Brain pericyte (primary cell): ENCODE measurements at places on chromosomes 7 and 10.

DNA sequence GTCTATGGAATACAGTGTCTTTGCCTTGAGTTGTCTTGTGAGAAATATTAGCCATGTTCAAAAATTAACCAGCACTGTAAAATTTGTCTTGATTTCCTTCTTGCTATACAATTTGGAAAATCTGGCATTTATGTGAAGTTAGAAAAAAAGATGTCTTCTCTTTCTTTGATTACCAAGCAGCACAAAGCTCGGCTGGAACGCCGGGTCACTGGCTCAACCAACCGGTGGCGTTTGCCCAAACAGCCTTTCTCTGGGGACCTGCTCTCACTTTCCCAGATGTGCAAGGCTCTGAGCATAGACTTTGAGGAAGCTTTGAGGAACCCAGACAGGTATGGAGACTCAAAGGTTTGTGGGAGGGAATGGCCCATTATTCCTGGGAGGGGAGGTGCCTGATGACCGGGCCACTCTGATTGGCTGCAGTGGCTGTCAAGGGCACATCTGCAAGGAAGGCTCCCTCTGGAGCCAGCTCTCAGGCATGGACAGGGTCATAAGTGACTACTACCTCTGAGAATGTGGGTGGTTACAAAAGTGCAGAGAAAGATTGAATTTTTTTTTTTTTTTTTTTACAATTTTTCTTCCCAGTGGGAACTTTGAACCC is 5.6 kb downstream of the BTBD16 start:
- DNase-seq = no peak

- no peak for DNase-seq
Observed at GRCh38 chr7:92794831-92795230, 41.5 kb downstream of the CDK6 start.

- DNase-seq = no peak
Observed at GRCh38 chr10:101905251-101905650, 61.7 kb upstream of the KCNIP2 start.

GRCh38 chr10:23436983-23437382 is 1.9 kb upstream of the OTUD1 start:
- no peak for DNase-seq

GRCh38 chr10:93403152-93404047 is 78.7 kb downstream of the MYOF start:
- DNase-seq = no peak

DNA sequence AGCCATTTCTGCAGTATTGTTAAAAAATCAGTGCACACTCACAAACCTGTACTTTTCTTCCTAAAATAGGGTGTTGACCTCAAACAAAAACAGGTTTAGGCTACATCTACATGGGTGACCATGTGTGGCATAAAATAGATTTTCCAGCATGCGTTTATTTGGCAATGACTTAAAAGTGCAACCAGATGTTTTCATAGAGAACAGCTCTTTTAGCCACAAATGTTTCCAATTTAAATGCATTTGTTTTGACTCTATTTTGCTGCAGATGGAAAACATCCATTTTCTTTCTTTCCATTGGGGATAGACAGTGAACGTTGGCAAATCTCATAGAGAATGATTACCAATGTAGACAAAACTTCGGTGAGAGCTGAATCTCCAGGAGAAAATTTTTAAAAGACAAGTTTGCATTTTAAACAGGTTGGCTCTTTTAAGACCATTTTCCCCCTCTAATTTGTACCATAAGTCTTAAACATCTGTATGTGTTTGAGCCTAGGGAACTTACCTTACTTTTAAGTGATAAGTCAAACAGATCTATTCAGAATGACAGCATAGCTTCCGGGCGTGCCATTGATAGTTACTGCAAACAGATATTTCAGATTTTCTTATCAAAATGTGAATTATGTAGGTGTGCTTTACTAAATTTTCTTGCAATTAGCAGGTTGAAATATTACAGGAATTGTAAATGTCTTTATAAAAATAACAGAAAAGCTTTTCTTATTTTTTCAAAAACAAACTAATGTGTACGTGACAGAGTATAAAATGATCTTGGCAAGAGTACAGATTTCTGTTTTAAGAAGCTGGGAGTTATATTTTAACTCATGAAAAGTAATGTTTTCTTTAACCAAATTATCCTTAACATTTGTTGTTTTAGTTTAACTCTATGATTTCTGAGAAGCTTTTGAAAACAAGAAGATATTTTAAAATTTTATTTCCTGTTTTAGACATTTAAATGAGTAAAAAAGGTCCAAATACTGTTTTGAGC is 144.9 kb downstream of the HGF start:
- DNase-seq = peak; percentile 67

- no peak for DNase-seq
Observed at GRCh38 chr7:50190776-50191175, 97.7 kb upstream of the ZPBP start.

DNA sequence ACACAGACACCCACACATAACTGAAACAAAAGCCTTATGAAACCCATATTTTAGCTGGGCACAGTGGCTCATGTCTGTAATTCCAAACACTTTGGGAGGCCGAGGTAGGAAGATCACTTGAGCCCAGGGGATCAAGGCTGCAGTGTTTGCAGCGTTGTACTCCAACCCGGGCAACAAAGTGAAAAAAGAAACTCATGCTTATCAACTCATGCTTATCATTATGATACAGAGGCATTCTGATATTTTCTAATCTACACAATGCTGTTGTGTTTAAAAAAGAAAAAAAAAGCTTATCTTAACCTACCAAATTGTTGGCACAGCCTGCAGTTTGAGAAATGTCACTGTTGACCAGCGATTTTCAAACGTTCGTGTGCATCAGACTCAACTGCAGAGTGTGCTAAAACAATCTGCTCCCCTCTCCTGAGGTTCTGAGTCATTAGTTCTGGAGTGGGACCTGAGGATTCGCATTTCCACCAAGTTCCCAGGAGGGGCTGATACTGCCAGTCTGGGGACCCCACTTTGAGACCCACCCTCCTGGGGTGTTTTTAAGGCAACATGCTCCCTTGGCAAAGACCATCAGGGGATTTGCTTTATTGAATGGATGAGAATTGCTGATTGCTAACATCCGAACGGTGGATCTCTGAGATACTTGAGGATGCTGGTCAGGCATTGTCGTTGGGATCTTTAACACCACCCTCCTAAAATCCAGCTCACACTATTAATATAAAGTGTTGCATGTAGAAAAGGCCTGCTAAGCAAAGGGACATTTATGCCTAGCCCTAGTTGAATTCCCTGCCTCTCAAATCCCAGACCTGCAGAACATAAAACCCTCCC is 16.2 kb downstream of the CHST3 start:
- DNase-seq = no peak

GRCh38 chr7:135197906-135198655 is 13.2 kb downstream of the WDR91 start:
- DNase-seq = no peak

- no peak for DNase-seq
Observed at GRCh38 chr7:82156168-82156567, 287.4 kb downstream of the CACNA2D1 start.

DNA sequence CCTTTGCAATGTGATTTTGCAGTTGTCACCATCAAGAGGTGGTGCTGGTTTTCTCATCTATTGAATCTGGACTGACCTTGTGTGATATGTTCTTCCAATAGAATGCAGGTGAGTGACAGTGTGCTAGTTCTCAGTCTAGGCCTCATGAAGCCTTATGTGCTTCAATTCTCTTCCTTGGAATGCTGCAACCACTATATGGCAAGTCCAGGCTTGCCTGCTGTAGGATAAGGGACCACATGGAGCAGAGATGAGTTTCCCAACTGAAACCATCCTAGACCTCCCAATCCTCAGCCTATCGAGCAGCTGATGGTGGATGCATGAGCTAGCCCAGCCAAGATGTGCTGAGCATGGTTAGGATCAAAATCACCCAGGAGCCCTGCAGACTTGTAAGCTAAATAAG is 32.6 kb upstream of the ARHGAP21 start:
- no peak for DNase-seq

GRCh38 chr10:132537684-132538001 is at the start of gene INPP5A:
Gene INPP5A (plus strand): TSS chr10:132537787. CDS start chr10:132538097, 310 bp downstream.
- no peak for DNase-seq

- no peak for DNase-seq
Observed at GRCh38 chr10:58998924-58999713, 177.3 kb upstream of the PHYHIPL start.

- DNase-seq = no peak
Observed at GRCh38 chr10:106582291-106582690, 582.2 kb downstream of the SORCS1 start.

DNA sequence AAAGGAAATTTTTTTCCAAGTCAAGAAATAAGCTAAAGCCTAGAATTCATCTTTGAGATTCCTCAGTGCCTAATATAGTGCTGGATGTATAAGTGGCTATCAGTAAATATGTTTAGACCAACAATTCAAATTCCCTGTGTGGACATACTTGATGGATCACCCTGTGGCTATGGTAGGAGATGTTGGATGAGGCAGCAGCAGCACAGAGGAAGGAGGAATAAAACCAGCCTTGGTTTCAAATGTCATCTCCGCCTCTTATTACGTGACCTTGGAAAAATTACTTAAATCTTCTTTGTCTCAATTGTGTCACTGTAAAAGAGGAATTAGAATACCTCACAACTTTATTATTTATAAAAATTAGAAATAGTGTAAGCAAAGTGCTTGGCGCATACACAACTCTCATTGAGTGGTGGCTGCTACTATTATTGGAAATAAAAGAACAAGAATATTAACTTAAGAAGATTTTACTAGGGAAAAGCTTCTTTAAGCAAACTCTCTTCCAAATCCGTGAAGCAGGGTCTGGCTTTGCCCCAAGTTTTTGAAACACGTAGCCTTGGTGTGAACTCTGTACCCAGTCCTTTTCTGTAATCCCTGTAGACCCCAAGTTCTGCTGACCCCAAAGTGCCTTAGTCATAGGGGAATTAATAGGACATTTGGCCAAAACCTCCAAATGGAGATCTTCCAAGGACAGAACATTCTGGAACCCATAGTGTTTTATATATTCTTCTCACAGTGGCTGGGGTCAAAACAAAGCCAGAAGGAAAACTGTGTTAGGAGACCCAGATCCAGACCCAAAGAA is 283.8 kb downstream of the PTEN start:
- no peak for DNase-seq

DNA sequence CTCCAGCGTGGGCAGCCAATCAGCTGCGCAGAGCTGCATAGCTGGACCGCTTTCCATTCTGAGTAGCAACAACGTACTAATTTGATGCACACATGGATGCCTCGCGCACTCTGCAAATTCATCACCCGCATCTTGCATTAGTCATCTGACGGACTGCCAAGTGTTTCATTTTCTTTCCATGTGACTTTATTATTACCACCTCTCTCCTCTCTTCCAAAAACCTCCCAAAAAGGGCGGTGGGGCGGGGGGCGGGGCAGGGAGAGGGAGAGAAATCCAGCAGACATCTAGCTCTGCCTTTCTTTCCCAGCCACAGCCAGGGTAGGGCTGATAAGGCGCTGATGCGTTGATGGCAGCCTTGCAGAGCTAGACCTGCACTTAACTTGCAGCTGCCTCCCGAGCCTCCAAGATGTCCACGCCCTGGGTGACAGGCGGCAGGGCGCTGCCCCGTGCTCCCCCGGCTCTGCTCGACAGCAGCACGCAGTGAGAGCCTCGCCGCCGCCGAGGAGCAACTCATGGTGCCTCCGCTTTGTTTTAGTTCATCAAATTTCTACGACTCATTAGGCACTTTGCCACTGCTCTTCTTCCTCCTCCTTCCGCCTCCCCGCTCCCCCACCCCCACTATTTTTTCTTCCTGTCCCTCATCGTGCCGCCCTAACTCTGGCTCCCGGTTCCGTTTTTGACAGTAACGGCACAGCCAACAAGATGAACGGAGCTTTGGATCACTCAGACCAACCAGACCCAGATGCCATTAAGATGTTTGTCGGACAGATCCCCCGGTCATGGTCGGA is 147.3 kb downstream of the CELF2 start:
- DNase-seq = no peak

- no peak for DNase-seq
Observed at GRCh38 chr7:105268511-105269392, 120.0 kb downstream of the SRPK2 start.

GRCh38 chr10:71080381-71081228 is 131.8 kb upstream of the UNC5B start:
- DNase-seq = no peak

DNA sequence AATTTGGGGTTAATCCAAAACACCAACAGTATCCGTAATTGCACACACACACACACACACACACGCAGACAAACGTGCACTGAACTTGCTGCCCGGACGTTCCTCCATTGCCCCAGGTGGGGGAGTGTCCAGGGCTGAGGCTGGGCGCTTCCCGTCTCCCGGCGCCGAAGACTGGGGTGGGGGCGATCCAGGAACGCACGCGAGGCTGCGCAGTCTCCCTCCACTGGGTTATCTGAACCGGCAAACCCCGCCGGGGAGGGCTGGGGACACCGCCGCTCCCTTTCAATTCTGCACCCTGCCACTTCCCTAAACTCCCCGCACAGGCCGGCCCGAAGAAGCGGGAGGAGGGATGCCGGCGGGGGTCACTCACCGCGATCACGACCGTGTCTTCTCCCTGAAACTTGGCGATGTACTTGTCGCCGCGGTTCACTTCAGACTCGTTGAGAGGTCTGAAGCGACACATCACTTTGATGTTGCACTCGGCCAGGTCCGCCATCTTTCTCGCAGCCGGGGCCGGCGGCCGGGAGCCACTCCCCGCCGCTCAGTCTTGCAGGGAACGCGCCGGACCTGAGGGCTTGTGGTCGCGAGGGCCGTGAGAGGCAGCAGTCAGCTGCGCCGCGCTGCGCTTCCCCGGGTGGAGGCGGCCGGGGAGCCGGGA is 618 bp downstream of the KIF5B start:
- DNase-seq = no peak

- DNase-seq = no peak
Observed at GRCh38 chr10:89312973-89313372, 11.1 kb downstream of the IFIT2 start.

- no peak for DNase-seq
Observed at GRCh38 chr7:51228386-51228958, 88.1 kb downstream of the COBL start.

- DNase-seq = no peak
Observed at GRCh38 chr10:92413519-92413918, 122.6 kb downstream of the MARCHF5 start.

DNA sequence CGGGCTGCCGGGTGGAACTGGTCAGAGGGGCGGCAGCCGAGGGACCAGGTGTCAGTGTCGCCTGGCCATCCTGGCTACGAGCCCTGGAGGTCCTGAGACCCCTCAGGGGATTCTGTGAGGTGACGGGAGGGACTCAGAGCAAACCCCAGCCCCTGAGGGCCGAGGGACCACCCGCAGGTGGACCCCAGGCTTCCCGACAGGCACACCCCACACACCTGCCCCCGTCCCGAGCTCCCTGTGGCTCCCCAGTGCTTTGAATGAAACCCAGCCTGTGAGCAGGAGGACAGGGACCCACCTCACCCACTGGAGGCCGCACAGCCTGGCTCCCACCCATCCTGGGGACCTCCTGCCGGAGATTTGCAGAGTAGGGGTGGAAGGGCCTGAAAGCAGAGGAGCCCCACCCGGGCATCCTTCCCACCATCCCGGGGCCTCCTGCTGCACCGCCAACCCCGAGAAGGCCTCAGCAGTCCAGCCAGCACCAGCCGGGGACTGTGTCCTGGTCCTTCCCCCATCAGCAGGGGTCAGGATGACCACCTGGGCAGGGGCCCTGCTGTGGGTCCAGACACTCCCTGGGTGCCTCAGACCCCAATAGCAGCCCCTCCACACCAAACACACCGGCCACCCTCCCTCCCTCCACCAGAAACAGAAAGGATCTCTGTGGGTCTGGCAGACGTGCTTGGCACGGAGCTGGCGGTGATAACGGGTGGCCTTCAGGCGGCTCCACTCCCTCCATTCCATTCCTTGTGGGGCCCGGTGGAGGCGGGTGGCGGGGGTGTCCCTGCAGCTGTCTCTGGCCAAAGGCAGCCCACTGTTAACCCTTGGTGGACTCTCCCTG is 13.9 kb downstream of the VENTX start:
- no peak for DNase-seq

GRCh38 chr7:69765879-69766278 is 167.6 kb downstream of the AUTS2 start:
- no peak for DNase-seq
